ENCODE measurements at places on chromosomes 7 and 10. TPM values are rescaled to one million over a fixed set of nuclear protein-coding genes. Genes with fewer than 3 reads are reported as not detected.

DNA sequence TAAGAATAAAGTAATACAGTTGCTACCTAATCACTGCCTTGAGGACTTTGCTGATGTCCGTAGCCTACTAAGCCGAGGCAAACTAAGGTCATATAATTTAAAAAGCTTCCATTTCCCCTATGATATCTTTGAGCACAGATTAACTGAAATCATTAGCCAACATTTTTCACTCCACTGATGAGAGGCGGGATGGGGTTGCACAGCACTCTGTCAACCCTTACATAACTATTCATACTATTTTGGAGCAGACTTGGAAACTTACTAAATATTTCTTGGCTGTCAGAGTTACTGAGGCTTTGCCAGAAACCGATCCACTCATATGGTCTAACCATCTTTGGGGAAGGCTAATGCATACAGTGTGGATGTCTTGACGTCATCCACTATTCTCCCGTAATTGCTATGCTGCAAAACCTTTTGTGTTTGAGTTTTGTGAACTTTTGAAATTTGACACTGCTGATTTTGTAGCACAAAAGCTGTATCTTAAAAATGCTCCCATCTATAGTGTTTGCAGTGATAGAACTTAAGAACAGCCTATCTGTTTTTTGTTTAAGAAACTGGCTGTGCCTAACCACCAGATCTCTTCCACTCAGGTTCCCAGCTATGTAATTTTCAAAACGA lies 248.7 kb downstream of the TSPAN12 start:
- DNase-seq, result no peak

The MMRN2 gene
- total RNA-seq, result 57.0 TPM

The CYP3A4 gene
- total RNA-seq, result 0.43 TPM

- no peak for DNase-seq
Observed at GRCh38 chr7:92205987-92206386, 27.0 kb upstream of the LRRD1 start.

DNA sequence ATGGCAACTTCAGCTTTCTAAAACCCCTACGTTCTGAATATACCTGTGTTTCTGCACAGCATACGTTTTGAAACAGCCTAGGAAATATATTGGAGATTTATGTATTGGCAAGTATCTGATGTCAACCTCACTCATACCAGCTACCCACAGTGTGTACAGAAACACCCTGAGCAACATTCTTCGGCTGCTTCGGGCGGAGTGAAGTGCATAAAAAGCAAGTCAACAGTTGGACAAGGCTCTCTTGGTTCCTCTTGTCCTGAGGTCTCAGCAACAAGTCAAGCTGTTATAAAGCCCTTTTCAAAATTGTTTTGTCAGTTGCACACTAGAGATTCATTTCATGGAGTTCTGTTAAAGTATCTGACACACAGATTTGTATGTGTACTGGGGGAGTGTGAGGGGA lies 40.0 kb upstream of the PAPSS2 start:
- no peak for DNase-seq

The CPXM2 gene
- 8.3 TPM for total RNA-seq
